ENCODE measurements at places on chromosomes 1 and 21.

GRCh38 chr1:76480827-76481226 lies 386.5 kb upstream of the ST6GALNAC5 start:
- DNase-seq: no peak

DNA sequence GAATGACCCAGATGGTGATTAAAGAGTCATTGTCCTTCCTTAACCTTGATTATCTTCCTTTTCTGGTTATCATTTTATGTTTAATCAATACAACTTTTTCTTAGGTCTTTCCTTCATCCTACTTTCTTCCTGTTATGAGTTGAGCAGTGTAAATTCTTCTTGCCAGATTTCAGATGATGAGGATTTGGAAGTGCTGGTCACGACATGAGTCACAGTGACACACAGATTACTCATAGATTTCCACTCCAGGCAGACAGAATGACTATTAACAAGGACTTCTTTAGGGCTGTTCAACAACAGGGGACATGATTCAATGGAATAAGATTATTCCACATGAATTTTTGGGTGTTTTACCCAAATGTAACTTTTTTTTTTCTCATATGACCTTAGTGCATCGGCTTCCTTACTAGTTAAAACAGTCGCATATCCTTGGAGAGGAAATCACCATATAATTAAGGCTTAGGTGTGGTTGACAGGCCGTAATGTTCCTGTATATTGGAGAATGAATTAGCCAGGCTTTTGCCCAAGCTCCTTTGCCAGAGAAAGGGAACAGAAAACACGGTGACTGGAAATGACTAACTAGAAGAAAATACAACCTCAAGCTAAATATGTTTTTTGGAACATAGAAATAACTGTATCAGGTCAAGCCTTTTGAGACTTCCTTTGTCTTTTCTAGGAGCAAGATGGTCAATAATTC lies 44.2 kb downstream of the PRRX1 start:
- no peak for DNase-seq

GRCh38 chr1:58183286-58183685 lies 363.2 kb downstream of the OMA1 start:
- DNase-seq: no peak

- no peak for DNase-seq
These were observed 480.6 kb downstream of the SETD4 start for GRCh38 chr21:35579520-35580293.

DNA sequence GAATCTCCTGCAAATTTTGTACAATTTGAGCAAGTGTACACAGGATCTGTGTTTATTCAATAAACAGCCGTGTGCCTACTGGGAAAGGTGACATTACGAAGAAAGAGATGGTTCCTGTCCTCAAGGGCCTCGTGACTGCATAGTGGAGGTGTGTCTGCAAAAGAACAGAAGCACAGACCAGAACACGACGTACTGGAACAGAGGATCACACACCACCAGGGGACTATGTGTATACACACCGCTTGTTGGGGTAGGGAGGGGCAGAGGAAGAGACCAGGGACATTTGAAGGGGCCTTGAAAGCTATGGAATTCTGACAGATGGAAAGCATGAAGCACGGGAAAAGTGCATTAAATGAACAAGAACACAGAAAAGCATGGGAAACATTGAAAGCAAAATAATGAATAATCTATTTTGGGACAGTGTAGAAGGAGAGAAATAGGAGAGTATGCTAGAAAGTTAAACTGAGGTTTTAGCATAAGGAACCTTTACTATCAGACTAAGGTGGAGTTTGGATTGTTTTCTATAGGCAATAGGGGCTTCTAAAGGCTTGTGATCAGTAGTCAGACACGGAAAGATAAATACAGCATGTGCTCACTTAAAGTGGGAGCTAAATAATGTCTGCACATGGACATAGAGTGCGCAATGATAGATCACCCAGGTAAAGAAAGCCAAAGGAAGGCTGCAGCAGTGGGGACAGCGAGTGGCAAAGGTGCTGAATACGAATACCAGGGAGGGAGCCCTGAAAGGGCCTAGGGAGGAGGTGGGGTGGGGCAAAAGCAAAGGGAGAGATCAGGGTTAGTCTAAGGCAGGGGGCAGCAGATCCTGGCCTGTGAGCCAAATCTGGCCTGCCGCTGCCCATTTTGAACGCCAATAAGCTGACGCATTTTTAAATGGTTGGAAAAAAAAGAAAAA lies 11.0 kb downstream of the JAK1 start:
- no peak for DNase-seq

DNA sequence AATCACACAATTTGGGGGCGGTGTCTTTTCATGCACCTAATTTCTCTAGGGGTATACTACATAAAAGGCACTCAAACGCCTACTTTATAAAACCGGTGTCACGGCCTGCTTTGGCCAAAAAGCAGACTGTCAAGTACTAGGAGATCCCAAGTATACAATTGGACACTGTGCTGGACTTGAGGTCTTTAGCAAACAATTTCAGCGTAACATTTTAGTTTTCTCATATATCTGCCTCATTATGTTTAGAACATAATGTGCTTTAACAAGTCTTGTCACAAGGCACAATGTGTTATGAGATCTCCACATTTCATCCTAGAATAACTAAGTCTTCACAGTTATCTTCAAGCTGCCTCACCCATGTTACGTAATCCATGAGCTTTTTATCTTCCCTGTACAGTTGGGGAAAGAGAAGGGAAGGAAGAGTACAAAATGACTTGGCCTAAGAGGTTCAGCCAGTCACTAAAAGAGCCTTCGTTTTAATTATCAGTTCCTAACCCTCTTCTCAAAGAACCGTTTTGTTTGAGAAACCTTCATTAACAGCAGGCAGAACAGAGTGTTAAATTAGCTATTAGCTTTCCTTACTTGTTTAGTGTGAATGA lies 1.7 kb downstream of the SSX2IP start:
- no peak for DNase-seq

- no peak for DNase-seq
These were observed 25.2 kb upstream of the RABGAP1L start for GRCh38 chr1:174134003-174134659.

GRCh38 chr1:155166471-155167165 lies 6.5 kb downstream of the KRTCAP2 start:
- DNase-seq: no peak

All from stimulated activated CD8-positive, alpha-beta memory T cell treated with anti-CD3 and anti-CD28 coated beads, Interleukin-4, amount 100 ng/mL, for 4 hours (primary cell).